ENCODE measurements at places on chromosomes 5 and 9. TPM values are rescaled to one million over a fixed set of nuclear protein-coding genes. Genes with fewer than 3 reads are reported as not detected.
A peak's percentile ranks its signal among the peaks of the same experiment; 100 is the strongest.

The GARIN3 gene
- 0.31 TPM for total RNA-seq

The ZCCHC9 gene
- total RNA-seq, result 41.7 TPM

The IFNA2 gene
- total RNA-seq, result not detected

GRCh38 chr9:121675969-121676822 lies 24.8 kb downstream of the DAB2IP start:
- peaks cover 7% of the 10 kb centered on the region for H3K27me3 ChIP-seq
- no peak overlapping the region for H3K4me3 ChIP-seq
- no peaks in the 10 kb centered on the region for H3K4me1 ChIP-seq
- H3K36me3 ChIP-seq, result no peaks in the 10 kb centered on the region
- no peak overlapping the region for H3K27ac ChIP-seq

DNA sequence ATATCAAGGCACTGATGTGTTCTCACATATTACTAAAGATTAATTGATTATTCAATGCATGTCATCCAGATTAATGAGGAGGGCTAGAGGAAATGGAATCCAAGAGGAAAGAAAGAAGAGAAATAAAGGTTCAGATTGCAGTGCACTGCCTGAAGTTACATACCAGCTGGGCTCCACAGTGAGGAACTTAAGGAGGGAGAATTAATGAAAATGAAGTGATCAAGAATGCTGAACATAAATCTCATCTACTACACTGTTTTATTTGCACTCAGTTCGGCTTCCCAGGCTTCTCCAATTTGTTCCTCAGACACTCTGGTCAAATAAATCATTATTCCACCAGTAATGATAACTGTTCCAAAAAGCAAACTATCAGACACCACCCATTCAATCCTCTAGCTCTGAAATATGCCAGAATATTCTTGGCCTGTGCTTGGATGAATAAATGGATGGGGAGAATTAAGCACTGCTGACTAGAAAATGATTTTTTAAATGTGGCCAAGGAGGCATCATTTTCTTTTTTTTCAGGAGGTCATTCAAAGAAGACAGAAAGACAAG lies 88.6 kb upstream of the FBN2 start:
- no peak overlapping the region for H3K27ac ChIP-seq
- no peaks in the 10 kb centered on the region for H3K4me1 ChIP-seq
- H3K36me3 ChIP-seq, result no peaks in the 10 kb centered on the region
- DNase-seq, result no peak
- no peak overlapping the region for H3K4me3 ChIP-seq

DNA sequence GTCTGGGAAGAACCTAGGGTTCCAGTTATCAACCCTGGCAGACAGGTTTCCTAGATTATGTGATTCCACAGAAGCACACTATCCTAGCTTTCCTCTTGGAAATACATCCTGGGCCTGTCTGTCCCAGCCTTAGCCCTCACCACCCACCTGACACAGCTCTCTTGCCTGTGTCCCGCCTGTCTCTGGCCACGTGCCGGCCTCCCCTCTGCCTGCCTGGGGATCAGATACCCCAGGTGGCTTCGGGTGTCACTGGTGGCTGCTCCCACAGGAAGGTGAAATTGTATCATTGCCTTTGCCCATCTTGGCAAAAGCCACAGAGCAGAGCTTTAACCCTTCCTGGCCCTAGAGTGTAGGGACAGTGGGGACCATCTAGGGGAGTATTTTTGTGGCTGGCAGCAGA lies 6.2 kb downstream of the COL27A1 start:
- H3K27me3 ChIP-seq, result peaks cover 10% of the 10 kb centered on the region
- DNase-seq, result no peak
- peaks cover 1% of the 10 kb centered on the region for H3K4me1 ChIP-seq
- no peak overlapping the region for H3K27ac ChIP-seq

GRCh38 chr9:8684978-8685708 lies 885.6 kb upstream of the DMAC1 start:
- H3K27me3 ChIP-seq, result peaks cover 2% of the 10 kb centered on the region
- H3K4me1 ChIP-seq, result no peaks in the 10 kb centered on the region
- H3K27ac ChIP-seq, result no peak overlapping the region
- DNase-seq, result no peak
- no peaks in the 10 kb centered on the region for H3K36me3 ChIP-seq

GRCh38 chr5:108220834-108221233 lies 161.1 kb downstream of the FBXL17 start:
- H3K4me1 ChIP-seq, result no peaks in the 10 kb centered on the region
- H3K36me3 ChIP-seq, result no peaks in the 10 kb centered on the region
- H3K4me3 ChIP-seq, result no peak overlapping the region

- DNase-seq, result peak; percentile 60
- H3K36me3 ChIP-seq, result peaks cover 4% of the 10 kb centered on the region
- peaks cover 70% of the 10 kb centered on the region for H3K4me1 ChIP-seq
- peak overlapping the region; percentile 66 for H3K4me3 ChIP-seq
Observed at GRCh38 chr5:170302653-170303501, 5.3 kb upstream of the LCP2 start.

- no peaks in the 10 kb centered on the region for H3K4me1 ChIP-seq
- H3K36me3 ChIP-seq, result no peaks in the 10 kb centered on the region
- H3K27me3 ChIP-seq, result peaks cover 5% of the 10 kb centered on the region
- H3K4me3 ChIP-seq, result no peak overlapping the region
- no peak overlapping the region for H3K27ac ChIP-seq
- DNase-seq, result no peak
Observed at GRCh38 chr9:7592321-7593316, 207.0 kb downstream of the DMAC1 start.

DNA sequence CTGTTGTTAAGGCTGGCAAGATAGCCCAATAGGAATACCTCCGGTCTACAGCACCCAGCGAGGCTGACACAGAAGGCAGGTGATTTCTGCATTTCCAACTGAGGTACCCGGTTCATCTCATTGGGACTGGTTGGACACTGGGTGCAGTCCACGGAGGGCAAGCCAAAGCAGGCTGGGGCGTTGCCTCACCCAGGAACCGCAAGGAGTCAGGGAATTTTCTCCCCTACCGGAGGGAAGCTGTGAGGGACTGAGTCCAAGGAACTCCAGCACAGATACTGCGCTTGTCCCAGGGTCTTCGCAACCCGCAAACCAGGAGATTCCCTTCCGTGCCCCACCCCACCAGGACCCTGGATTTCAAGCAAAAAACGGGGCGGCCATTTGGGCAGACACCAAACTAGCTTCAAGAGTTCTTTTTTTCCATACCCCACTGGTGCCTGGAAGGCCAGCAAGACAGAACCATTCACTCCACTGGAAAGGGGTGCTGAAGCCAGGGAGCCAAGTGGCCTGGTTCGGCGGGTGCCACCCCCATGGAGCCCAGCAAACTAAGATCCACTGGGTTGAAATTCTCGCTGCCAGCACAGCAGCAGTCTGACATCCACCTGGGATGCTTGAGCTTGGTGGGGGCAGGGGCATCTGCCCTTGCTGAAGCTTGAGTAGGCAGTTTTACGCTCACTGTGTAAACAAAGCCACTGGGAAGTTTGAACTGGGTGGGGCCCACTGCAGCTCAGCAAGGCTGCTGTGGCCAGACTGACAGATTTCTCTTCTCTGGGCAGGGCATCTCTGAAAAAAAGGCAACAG lies 647.2 kb downstream of the BNC2 start:
- H3K4me1 ChIP-seq, result no peaks in the 10 kb centered on the region
- DNase-seq, result no peak
- H3K4me3 ChIP-seq, result no peak overlapping the region
- H3K27me3 ChIP-seq, result no peaks in the 10 kb centered on the region
- no peaks in the 10 kb centered on the region for H3K36me3 ChIP-seq

- no peaks in the 10 kb centered on the region for H3K36me3 ChIP-seq
- H3K4me3 ChIP-seq, result no peak overlapping the region
- no peak overlapping the region for H3K27ac ChIP-seq
- H3K27me3 ChIP-seq, result no peaks in the 10 kb centered on the region
- no peak for DNase-seq
Observed at GRCh38 chr5:167720676-167721260, 570.7 kb upstream of the WWC1 start.

GRCh38 chr5:124641154-124641792 lies 105.2 kb downstream of the ZNF608 start:
- H3K4me3 ChIP-seq, result no peak overlapping the region
- no peaks in the 10 kb centered on the region for H3K36me3 ChIP-seq
- H3K27me3 ChIP-seq, result peaks cover 23% of the 10 kb centered on the region
- H3K27ac ChIP-seq, result no peak overlapping the region
- no peak for DNase-seq

GRCh38 chr5:80255431-80255810 lies 427 bp downstream of the SERINC5 start:
- H3K4me3 ChIP-seq, result peak overlapping the region; percentile 91
- H3K27me3 ChIP-seq, result no peaks in the 10 kb centered on the region
- peaks cover 19% of the 10 kb centered on the region for H3K36me3 ChIP-seq
- H3K27ac ChIP-seq, result peak overlapping the region; percentile 91

DNA sequence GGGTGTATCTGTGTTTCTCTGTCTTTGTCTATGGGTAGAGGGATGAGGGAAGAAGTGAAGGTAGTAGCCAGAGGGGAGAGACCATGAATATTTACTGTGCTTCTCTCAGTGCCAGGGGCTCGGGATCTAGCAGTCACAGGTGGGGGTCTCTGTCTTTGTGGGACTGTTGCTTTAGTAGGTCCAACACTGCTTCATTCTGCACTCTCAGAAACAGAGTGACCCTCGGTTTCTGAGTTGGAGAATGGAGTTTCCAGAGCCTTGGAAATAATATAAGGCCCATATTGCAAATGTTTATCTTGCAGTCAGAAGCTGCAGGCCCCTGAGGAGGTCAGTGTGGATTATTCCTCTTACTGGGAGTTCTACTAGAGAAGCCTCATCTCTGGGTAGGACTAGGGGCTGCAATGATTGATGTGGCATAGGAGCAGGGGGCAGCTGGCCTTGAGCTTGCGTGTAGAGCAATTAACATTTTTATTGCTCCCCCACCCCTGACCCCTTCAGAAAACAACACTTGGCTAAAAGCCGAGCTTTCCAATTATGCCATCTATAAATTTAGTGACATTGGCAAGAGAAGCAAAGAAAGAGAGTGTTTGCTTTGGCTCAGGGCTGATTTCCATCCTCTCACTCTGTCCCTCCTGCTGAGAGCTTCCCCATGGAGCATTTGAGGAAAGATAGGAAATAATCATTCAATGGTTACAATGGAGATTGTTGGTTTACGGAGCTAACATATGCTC lies 55.0 kb upstream of the TRPC7 start:
- no peaks in the 10 kb centered on the region for H3K27me3 ChIP-seq
- no peaks in the 10 kb centered on the region for H3K4me1 ChIP-seq
- H3K27ac ChIP-seq, result no peak overlapping the region

- H3K27me3 ChIP-seq, result no peaks in the 10 kb centered on the region
- no peak overlapping the region for H3K4me3 ChIP-seq
- peaks cover 26% of the 10 kb centered on the region for H3K4me1 ChIP-seq
Observed at GRCh38 chr9:131997779-131998178, 81.9 kb downstream of the MED27 start.

DNA sequence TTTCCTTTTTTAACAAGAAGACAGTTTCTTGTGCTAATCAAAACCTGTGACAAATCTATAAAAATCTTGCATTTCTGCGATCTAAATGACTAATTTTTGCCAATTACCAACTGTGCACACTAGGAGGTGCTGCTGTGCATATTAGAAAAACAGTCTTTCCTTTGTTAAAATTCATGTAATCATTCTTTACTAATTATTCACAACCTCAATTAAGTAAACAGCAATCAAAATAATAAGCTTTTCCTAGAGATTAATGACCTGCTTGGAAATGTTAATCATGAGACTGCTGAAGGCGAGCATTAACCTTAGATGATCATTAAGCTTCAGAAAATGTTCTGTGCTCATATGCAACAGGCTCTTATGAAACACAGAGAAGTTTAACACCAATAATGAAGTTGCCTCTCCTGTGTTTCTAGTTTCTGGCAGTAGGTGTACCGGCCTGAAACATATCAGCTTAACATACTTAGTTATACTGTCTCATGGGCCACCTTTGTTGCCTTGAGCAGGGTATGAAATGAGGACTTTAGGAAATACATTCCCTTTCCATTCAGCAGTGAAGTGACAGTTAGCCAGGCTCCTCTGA lies 17.7 kb downstream of the RFESD start:
- H3K4me1 ChIP-seq, result no peaks in the 10 kb centered on the region
- H3K36me3 ChIP-seq, result no peaks in the 10 kb centered on the region
- peaks cover 16% of the 10 kb centered on the region for H3K27me3 ChIP-seq
- H3K4me3 ChIP-seq, result no peak overlapping the region

GRCh38 chr9:27487927-27488326 lies 36.2 kb upstream of the IFNK start:
- H3K27me3 ChIP-seq, result no peaks in the 10 kb centered on the region
- no peak overlapping the region for H3K4me3 ChIP-seq
- H3K27ac ChIP-seq, result no peak overlapping the region

GRCh38 chr5:155140646-155141045 lies 127.1 kb downstream of the KIF4B start:
- peaks cover 5% of the 10 kb centered on the region for H3K4me1 ChIP-seq
- DNase-seq, result no peak
- no peak overlapping the region for H3K27ac ChIP-seq
- H3K27me3 ChIP-seq, result peaks cover 13% of the 10 kb centered on the region
- H3K36me3 ChIP-seq, result no peaks in the 10 kb centered on the region

- H3K27ac ChIP-seq, result no peak overlapping the region
- H3K4me3 ChIP-seq, result no peak overlapping the region
- peaks cover 2% of the 10 kb centered on the region for H3K27me3 ChIP-seq
Observed at GRCh38 chr5:83509540-83509939, 38.0 kb downstream of the VCAN start.

Measured in activated T-helper 1 cell treated with anti-CD3 and anti-CD28 coated beads, Interleukin-12 subunit alpha, Interleukin-12 subunit beta, Interleukin-2, Interleukin-4 antibody, amounts not matched to agents 30 ng/mL and 10 ng/mL and 1 ng/mL, durations not matched to agents 14 hours and 24 hours and 36 hours (primary cell).